ENCODE measurements at places on chromosomes 1 and 21. TPM values are rescaled to one million over a fixed set of nuclear protein-coding genes. Genes with fewer than 3 reads are reported as not detected.

- H3K27ac ChIP-seq = no peak overlapping the region
- no peak overlapping the region for H3K4me3 ChIP-seq
- H3K4me1 ChIP-seq = no peaks in the 10 kb centered on the region
- H3K36me3 ChIP-seq = no peaks in the 10 kb centered on the region
- H3K27me3 ChIP-seq = no peaks in the 10 kb centered on the region
These were observed 24.8 kb upstream of the THEM4 start for GRCh38 chr1:151934048-151934493.

- H3K27me3 ChIP-seq = no peaks in the 10 kb centered on the region
- peaks cover 4% of the 10 kb centered on the region for H3K4me1 ChIP-seq
These were observed 244.2 kb downstream of the LMO4 start for GRCh38 chr1:87572891-87573290.

The NUAK2 gene
- polyA plus RNA-seq = 8.5 TPM

The MNDA gene
- 2.2 TPM for polyA plus RNA-seq

The SLC26A9 gene
- 0.81 TPM for polyA plus RNA-seq
